T-cell (primary cell): ENCODE measurements at places on chromosomes 12 and 14. TPM values are rescaled to one million over a fixed set of nuclear protein-coding genes. Genes with fewer than 3 reads are reported as not detected.

GALNT8 gene
- total RNA-seq = 1.7 TPM

B4GALNT3 gene
- total RNA-seq = 3.8 TPM

ETFRF1 gene
- total RNA-seq = 21.3 TPM

OTX2 gene
- not detected for total RNA-seq

BEGAIN gene
- total RNA-seq = 1.9 TPM

ACSM4 gene
- not detected for total RNA-seq

SLC17A8 gene
- not detected for total RNA-seq

CCDC38 gene
- 1.4 TPM for total RNA-seq

IFNG-AS1 gene
- 6.2 TPM for total RNA-seq

ARG2 gene
- total RNA-seq = 2.6 TPM
